ENCODE measurements at places on chromosomes 13 and 19.

GRCh38 chr13:105573136-105573535 is 962.3 kb downstream of the EFNB2 start:
- DNase-seq, result peak; percentile 52

GRCh38 chr19:2869618-2870017 is 2.5 kb downstream of the ZNF556 start:
- peak; percentile 6 for DNase-seq

GRCh38 chr13:100680131-100680530 is 5.5 kb upstream of the TMTC4 start:
- DNase-seq, result no peak

- no peak for DNase-seq
Measured at GRCh38 chr19:55321466-55322137, 3.5 kb downstream of the TMEM150B start.

- no peak for DNase-seq
Measured at GRCh38 chr13:102814025-102814607, 15.2 kb downstream of the BIVM start.

GRCh38 chr19:55339105-55339888 is at the start of gene KMT5C:
KMT5C (plus strand) TSS chr19:55339876; CDS start chr19:55341937, 2,061 bp downstream.
- peak; percentile 100 for DNase-seq

DNA sequence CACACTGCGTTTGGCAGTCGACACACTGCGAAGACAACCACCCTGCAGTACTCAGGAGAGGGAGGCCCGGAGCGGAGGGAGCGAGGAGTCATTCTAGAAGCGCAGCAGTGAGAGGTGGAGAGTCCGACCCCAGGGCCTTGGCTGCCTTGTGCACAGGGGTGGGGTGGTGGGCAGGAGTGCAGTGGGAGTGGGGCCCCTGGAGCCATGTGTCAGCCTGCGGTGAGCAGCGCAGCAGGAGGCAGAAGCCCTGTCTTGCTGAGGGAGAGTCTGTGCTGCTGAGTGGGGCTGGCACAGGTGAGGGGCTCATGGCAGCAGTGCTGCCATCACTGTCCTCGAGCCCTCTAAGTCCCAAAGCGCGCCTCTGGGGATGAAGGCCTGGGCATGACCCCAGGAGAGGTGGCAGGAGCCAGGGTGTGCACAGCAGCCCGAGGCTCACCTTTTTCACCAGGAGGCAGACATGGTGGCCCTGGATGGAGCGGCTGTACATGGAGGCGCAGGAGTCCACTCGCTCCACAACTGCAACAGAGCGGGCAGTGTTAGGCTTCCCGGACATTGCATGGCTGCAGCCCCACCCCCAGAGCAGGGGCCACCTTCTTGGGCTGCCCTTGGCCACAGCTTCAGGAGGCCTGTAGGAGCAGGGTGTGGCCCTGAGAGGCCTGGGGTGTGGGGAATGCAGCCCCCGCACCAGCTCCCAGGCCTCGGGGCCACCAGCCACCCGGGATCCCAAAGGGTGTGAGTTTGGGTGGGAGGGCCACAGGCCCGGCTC is 11.7 kb downstream of the IZUMO4 start:
- no peak for DNase-seq

- DNase-seq, result peak; percentile 64
Measured at GRCh38 chr13:74136084-74136658, 2.0 kb upstream of the KLF12 start.

- peak; percentile 61 for DNase-seq
Measured at GRCh38 chr19:1860042-1860775, 3.2 kb downstream of the KLF16 start.

DNA sequence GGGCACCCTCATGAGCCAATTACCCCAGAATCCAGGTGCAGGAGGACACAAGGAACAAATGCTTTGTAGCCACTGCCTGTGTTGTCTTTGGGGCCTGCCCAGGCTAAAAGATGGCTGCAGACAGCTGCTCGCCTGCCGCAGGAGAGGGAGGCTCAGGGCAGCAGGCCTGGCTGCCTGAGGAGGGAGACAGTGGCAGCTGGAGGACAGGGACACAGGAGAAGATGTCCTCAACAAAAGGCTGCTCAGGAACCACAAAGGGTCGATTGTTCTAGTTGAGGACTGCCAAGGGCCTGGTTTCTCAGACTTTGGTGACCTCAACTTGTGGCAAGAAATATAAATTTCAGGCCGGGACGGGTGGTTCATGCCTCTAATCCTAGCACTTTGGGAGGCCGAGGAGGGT is 7.6 kb downstream of the SIRT2 start:
- peak; percentile 65 for DNase-seq

GRCh38 chr13:50927701-50928100 is 18.1 kb downstream of the RNASEH2B start:
- DNase-seq, result no peak

DNA sequence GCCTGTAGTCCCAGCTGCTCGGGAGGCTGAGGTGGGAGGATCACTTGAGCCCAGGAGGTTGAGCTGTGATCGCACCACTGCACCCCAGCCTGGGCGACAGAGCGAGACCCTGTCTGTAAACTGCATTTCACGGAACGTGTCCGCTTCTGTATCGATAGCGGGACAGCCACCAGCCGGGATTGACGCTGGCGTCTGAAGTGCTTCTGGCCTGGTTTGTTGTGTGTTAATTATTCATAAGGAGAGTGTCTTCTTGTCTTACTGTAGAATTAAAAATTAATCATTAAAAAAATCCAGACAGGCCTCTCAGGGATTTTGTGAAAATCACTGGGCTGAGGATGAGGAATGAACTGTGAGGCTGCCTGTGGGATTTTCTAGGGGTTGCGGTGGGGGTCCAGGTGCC is 16.2 kb upstream of the MISP start:
- no peak for DNase-seq

DNA sequence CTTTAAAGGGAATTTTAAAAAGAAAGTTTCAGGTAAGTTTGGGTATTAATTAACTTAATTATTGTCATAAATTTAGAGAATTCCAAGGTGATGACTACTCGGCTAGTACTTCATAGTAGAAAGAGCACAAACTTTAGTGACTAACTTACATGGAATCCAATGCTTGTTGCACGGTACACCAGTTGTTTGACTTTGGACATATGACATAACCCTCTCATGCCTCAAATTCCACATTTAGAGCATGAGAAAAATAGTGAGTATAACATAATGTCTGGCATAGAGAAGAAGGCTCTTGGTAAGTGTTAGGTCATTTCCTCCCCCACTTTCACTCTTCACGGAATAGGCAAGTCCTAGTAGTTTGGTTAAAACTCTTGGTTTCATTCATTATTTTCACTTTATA is 1249.4 kb upstream of the SLC10A2 start:
- DNase-seq, result peak; percentile 96

DNA sequence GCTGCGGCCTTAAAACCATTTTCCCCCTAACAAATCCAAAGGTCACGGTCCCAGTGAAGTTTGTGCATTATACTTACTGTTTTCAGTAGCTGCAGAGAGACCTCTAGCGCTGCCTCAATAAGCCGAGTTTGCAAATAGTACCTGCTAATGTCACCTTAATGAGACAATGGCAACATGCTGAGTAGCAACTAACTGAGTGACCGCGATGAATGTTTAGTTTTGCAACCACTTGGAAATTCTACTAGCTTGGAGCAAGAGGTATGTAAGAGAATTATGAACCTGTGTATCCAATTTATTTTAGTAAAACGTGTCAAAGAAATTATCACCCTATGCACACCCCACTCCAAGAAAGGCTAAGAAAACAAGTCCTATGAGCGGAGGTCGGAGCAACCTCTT is 1.2 kb downstream of the KPNA3 start:
- DNase-seq, result peak; percentile 38

- DNase-seq, result no peak
Measured at GRCh38 chr19:47398707-47399597, 20.4 kb downstream of the MEIS3 start.

DNA sequence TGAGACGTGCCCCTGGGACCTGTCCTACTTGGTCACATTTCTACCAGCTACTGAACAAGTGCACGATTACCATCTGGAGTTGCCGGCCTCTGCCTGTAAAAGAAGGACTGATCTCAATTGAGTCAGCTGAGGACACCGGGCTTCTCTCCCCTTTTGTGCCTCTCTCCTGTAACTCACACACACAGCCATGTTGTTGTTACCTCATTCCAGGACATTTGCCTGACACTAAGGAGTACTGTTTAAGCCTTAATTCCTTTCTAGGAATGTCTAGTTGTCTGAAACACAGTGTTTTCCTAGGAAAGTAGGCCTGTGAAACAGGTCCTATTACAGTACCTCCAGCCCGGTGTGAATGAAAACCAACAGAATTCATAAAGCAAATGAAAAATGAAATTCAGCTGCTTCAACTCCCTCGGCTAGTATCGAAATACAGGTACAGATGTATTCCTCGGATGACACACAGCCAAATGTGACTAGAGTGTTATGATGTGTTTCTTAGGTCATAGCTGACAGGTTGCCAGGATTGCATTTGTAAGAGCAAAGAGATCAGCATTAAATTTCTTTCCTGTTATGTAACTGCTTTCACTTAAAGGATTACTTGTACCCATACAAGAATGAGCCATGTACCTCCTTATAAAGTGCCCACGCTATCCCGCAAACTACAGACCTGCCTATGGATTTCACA is 152.0 kb upstream of the IRS2 start:
- DNase-seq, result peak; percentile 83

DNA sequence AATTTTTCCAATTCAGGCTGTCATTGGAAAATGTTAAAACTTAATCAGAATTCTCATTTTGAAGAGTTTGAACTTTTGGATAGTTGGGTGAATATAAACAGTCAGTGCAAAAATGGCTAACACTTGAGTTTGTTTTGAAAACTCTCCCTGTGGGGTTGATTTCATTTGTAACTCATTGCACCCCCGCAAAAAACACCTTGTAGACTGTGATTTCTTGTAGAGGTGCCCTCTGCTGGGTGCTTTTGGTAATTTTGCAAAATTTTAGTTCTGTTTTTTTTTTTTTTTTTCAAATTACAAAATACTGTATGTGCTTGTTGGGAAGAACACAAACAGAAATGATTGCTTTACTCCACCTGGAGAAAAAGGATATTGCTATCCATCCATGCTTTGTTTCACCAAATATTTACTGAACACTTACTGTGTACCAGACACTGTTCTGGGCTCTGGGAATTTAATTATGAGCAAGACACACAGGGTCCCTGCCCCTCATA is 28.2 kb upstream of the GPI start:
- peak; percentile 35 for DNase-seq

- peak; percentile 65 for DNase-seq
Measured at GRCh38 chr13:49436890-49437289, 7.0 kb downstream of the CAB39L start.

DNA sequence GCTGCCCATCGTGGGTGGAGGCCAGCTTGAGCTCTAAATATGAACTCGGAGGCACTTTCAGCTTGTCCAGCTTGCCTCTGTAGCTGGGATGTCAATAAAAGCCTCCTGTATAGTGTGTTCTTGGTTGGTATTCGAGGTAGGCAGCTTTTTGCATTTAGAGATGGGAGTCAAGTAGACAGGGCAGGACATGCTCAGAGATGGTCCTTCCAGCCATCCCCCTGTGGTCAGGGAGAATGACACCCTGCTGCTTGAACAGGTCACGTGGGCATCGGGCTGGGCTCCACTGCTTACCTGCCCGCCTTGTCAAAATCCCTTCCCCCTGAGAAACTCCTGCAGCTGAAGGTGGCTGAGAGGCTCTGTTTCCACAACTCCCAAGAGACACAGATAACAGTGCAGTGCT is 302.5 kb downstream of the ZNF536 start:
- DNase-seq, result no peak

GRCh38 chr19:34598217-34599155 is 78.5 kb downstream of the SCGB2B2 start:
- no peak for DNase-seq

GRCh38 chr13:25887962-25888655 is 163.7 kb downstream of the SHISA2 start:
- no peak for DNase-seq

- DNase-seq, result no peak
Measured at GRCh38 chr13:40101708-40102359, 446.4 kb downstream of the COG6 start.

- DNase-seq, result no peak
Measured at GRCh38 chr13:48797761-48798160, 144.0 kb downstream of the CYSLTR2 start.

DNA sequence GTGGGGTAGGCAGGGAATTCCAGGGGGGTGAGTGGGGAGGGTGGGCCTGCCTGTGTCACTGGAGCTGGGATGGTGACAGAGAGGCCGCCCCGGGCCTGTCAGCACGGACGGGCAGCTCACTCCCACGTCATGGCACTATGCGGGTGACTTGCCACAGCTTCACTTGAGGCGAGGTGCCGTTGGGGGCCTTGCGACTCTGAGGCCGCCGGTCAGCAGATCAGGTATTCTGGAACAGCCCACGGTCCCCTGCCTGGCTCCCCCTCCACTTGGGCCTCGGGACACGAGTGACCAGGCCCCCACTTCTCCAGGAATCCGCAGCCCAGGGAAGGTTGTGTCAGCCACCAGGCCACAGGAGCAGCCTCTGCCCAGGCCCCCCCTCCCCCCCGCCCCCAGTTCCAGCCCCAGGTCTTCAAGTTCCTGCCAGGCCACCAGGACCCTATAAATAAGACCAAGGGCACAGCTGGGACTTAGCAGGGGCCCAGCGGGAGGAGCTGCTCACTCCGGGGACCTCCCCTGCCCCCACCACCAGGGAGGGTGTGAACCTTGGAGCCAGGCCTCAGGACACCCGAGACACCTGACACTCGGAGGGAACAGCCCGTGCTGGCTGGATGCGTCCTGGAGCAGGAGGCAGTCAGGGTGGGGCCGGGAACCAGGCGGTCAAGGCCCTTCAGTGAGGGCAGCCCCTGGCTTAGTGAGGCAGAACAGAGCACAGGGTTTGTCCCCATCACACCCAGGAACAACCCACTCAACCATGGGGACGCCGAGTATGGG is 2.7 kb upstream of the MIDN start:
- DNase-seq, result no peak

- DNase-seq, result no peak
Measured at GRCh38 chr13:113781571-113781970, 22.5 kb downstream of the TMEM255B start.

- no peak for DNase-seq
Measured at GRCh38 chr13:96667294-96668018, 326.8 kb downstream of the OXGR1 start.

- DNase-seq, result no peak
Measured at GRCh38 chr19:2616741-2617392, 85.6 kb downstream of the GNG7 start.

- no peak for DNase-seq
Measured at GRCh38 chr19:709965-710571, 1.3 kb downstream of the PALM start.

DNA sequence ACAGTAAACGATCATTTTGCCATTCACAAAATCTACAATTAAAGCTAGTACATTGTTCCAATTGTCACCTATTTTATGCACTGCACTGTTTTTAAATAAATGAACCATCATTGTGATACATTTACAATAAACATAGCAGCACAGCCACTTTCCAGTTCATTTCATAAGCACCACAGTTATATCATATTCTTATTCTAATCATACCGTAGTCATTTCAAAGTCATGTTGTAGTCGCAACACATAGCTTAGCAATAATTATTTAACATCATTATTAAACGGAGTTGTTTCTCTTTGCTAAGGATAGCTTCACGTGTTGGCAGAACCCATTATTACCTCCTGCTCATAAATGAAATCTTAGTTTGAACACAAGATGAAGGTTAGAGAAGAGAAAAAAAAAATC is 2.2 kb upstream of the PCDH9 start:
- no peak for DNase-seq

GRCh38 chr19:39659791-39660190 is 4.1 kb downstream of the LGALS16 start:
- DNase-seq, result no peak

All from LHCN-M2 (cell line).